ENCODE measurements at places on chromosomes 6 and 20.

GRCh38 chr6:96811670-96812069 is 25.6 kb downstream of the GPR63 start:
- no peak for DNase-seq

DNA sequence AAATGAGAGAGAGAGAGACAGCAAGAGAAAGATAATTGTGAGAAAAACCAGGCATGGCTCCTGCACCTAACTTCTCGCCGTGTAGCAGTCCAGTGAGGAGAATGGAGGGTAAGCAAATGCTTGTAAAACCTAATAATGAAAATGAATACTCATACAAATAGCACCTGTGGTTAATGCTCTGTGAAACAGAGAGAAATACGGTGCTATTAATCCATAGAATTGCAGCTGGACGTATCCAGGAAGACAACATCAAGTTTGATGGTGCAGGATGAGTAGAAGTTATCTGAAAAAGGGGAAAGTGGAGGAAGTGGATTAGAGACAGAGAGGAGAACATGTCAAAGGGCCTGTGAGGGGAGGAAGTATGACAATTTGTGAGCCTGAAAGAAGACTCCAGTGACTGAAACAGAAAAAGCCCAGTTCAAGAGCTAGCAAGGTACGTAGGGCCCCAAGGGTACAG is 89.4 kb upstream of the PAK5 start:
- DNase-seq = no peak

GRCh38 chr6:161444464-161444863 is 170.6 kb upstream of the AGPAT4 start:
- no peak for DNase-seq

- DNase-seq = peak; percentile 54
These were observed 44.3 kb downstream of the HDGFL1 start for GRCh38 chr6:22613695-22614094.

- no peak for DNase-seq
These were observed 118.7 kb downstream of the RPS12 start for GRCh38 chr6:132933090-132933489.

GRCh38 chr6:84967389-84967788 is 203.0 kb upstream of the TBX18 start:
- DNase-seq = peak; percentile 48

- peak; percentile 59 for DNase-seq
These were observed 9.5 kb downstream of the AHI1 start for GRCh38 chr6:135488023-135488422.

GRCh38 chr20:62224113-62224855 is 4.2 kb upstream of the HRH3 start:
- no peak for DNase-seq
